ENCODE measurements at places on chromosomes 5 and 9.

- DNase-seq: no peak
These were observed 642 bp downstream of the RBM22 start for GRCh38 chr5:150700246-150700593.

DNA sequence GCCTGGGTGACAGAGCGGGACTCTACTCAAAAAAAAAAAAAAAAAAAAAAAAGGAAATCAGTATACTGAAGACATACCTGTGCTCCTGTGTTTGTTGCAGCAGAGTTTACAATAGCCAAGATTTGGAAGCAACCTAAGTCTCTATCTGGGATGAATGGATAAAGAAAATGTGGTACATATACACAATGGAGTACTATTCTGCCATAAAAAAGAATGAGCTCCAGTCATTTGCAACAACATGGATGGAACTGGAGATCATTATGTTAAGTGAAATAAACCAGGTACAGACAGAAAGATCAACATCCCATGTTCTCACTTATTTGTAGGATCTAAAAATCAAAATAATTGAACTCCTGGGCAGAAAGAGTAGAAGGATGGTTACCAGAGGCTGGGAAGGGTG is 22.9 kb downstream of the ADAM19 start:
- no peak for DNase-seq

DNA sequence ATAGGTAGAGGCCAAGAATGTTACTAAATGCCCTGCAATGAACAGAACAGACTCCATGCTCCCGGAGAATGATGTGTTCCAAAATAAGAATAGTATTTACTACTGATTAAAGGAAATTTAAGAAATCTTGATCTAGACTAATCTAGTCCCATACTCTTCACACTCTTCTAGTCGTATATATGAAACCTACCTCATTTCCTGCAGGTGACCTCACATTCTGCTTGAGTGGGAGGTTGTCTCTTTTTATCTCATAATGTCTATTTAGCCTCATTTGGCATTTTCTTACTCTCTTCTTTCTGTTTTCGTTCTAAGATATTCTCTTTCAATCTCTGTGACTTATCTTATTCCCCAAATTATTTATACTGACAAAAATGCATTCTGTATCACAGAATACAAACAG is 9.2 kb upstream of the SHOC1 start:
- DNase-seq: no peak

GRCh38 chr5:100841358-100842076 is 61.6 kb downstream of the ST8SIA4 start:
- DNase-seq: peak; percentile 90

DNA sequence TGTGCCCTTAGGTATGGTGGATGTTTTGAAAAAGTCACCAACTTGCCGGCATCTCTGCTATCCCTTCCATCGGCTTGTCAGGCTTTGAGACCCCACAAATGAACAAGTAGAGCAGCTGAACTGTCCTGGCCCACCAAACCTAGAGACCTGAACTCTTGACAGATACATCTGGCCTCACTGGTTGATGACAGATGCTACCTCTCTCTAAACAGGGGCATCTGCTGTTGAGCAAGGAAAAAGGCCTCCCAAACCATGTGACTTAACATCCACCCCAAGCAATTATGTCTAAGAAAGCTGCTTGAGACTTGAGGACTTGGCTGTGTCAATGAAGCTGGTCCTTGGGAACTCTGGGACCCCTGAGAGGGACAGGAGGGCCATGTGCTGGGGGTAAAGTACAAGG is 2.3 kb downstream of the CCNI2 start:
- DNase-seq: no peak

GRCh38 chr9:121373011-121373729 is 3.1 kb upstream of the STOM start:
- DNase-seq: no peak

DNA sequence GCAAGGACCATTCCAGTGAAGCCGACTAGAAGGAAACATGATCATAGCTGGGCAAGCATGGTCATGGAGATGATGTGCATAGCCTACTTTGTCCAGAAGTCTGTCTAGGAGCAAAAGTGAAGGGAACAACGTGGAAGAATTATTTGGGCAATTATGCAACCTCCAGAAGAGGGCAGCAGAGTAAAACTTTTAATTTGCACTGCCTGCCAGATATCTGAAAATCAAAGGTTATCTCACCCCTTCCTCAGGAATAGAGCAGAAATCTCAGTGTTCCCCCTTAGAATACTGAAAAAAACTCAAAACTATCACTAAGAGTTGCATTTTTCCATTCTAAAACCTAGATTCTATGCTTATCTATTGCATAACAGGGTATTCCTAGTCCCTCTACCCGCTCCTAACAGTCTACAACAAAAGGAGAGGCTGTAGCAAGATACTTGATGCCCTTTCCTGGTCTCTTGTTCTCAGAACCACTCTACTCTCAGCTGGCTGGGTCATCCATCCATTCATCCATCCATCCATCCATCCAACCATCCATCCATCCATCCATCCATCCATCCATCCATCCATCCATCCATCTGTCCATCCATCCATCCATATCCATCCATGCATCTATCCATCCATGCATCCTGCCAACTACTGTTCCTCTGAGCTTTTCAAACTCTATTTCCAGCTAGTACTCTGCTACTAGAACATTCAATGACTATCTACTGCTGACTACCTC is 8.4 kb upstream of the SETD9 start:
- DNase-seq: peak; percentile 71

- no peak for DNase-seq
These were observed 101.3 kb downstream of the NPR3 start for GRCh38 chr5:32812399-32812798.

Measured in dermis blood vessel endothelial cell (primary cell).